ENCODE measurements at places on chromosomes 4 and X. TPM values are rescaled to one million over a fixed set of nuclear protein-coding genes. Genes with fewer than 3 reads are reported as not detected.

The RNF128 gene
- total RNA-seq: 17.0 TPM

DNA sequence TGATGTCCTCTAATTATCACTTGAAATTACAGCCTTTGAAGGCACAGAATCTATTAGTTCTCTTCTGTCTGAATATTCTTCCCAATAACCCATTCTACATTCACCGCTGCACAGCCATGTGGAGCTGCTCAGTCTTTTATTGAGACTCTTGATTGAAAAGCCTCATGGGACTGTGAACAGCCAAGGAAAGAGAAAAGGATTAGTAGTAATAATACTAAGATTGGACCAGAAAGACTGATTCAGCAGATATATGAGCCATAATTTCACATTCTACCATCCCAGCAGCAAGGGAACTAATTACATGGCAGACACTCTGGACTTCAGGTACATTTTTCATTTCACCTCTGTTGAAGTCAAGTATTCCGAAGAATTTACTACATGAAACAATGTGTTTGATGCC, 2471.7 kb downstream of the ARAP2 start:
- DNase-seq: no peak

- DNase-seq: no peak
Observed at GRCh38 chr4:24813732-24814131, 18.4 kb downstream of the SOD3 start.

- no peak for DNase-seq
Observed at GRCh38 chr4:84531689-84532088, 32.6 kb upstream of the NKX6-1 start.

All from progenitor cell of endocrine pancreas (in vitro differentiated cells).